ENCODE measurements at places on chromosomes 5 and 9.
A peak's percentile ranks its signal among the peaks of the same experiment; 100 is the strongest.

- peak; percentile 59 for DNase-seq
These were observed 85.2 kb downstream of the ARSB start for GRCh38 chr5:78899922-78900362.

GRCh38 chr9:36959681-36960574 lies 74.1 kb downstream of the PAX5 start:
- no peak for DNase-seq

DNA sequence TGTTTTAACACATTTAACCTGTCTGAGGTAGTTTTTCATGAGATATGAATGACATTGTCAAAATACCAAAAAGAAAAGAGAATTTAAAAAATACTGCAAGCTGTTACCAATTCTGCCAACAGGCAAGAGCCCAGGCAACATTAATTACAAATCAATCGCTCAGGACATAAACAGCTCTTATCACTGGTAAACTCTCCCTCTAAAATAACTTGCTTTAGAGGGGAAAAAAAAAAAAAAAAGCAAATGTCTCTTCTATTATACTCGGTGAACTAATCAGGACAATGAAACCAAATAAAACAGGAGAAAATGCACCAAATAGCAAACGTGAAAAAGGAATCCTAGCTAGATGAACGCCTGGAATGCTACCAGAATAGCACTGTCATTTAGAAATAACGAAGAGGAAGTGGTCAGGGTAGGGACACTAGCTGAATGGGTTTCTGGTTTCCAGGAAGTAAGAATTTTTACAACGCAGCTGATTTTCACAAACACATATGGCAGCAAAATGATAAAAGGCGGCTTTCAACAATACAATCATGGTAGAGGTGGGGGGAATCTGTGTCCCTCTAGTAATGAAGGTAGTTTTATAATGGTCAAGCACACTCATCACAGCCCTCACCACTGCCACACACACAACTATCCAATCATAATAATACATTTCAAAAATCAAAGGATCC lies 94.9 kb downstream of the DENND1A start:
- DNase-seq, result no peak

DNA sequence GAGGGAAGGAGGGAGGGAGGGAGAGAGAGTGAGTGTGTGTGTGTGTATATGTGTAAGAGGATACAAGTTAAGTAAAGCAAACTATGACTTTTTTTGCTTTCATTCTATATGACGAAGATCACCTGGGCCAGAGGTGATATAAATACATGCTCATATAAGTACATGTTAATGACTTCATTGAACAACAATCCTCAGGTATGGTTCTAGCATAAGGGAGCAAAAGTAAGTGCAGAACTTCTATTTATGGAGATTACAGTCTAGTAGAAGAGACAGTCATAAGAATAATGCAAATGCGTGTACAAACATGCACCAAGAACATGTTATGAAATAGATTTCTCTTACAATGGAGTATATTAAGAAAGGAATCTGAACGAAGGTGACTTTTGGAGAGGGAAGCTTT lies 1804.0 kb downstream of the MAT2B start:
- DNase-seq, result no peak

DNA sequence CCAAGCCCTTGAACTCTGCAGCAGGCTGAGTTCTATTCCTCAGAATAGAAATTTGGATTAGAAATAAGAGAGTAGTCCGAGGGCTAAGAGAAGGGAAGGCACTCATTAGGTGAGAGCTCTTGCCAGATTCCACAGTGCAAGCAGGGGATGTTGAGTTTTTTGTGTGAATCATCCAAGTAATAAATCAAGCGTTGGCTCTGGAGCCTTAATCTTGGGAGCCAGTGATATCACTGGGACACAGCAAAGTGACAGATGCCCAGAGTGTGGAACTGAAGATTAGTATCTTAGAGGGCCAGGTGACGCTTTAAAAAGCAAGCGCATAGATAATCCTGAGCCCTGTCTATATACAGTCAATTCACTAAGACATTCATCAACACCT lies 60.3 kb downstream of the FOXD1 start:
- no peak for DNase-seq

DNA sequence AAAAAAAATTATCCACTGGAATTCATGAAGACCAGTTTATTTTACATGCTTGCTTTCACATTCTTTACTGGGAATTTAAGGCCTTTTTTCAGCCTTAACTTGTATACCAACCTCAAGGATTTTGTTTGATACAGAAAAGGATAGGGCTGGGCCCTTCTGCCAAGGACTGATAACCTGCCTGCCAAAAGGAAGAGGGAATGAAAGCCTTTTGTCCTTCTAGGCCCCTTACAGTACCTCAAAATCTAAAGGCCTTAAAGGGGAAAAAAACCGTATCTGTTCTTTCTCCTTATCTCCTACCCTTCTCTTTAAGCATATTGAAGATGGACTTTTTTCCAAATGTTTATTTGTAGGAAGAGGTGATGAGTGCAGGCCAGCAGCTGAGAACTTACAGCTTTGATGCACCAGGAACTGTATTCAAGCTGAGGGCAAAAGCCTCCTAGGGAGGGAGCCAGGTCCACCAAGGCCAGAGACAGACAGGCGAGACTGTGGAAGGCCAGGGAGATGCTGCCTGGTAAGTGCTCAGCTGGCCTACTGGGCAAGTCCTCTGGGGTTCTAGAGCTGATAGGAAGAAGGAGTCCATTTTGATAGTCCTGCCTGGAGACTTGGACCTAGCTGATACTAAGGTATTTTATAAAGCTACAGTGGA lies 31.8 kb downstream of the FAXDC2 start:
- no peak for DNase-seq

- DNase-seq, result no peak
These were observed 306.4 kb downstream of the ZSWIM6 start for GRCh38 chr5:61638476-61638875.

- no peak for DNase-seq
These were observed 92.9 kb upstream of the IER5L start for GRCh38 chr9:129270903-129271431.

DNA sequence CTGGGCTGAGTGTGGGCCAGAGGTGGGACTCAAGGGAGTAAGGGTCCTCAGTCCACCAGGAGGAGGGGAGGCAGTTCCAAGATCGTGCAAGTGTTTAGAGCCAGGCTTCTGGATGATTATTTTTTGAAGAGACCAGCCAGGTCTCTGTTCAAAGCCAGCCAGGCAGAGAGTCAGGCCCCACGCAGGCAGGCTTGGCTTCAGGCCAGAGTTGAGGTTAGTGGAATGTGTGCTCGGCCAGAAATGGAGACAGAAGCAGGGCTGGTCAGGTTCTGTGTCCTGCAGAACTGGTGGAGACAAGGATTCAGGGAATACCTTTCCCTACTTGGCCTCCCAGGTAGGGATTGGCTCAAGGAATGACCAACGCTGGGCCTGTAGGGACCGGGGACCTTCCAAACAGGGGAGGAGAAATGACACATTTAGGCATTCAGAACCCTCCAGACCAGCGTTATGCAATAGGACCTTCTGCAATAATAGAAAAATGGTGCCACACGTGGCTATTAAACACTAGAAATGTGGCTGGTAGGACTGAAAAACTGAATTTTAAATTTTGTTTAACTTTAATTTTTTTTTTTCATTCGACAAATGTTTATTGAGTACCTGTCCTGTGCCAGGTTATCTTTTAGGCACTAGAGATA lies 106.2 kb downstream of the CMYA5 start:
- DNase-seq, result no peak

GRCh38 chr5:139746691-139747582 lies 48.7 kb upstream of the PSD2 start:
- DNase-seq, result peak; percentile 48

DNA sequence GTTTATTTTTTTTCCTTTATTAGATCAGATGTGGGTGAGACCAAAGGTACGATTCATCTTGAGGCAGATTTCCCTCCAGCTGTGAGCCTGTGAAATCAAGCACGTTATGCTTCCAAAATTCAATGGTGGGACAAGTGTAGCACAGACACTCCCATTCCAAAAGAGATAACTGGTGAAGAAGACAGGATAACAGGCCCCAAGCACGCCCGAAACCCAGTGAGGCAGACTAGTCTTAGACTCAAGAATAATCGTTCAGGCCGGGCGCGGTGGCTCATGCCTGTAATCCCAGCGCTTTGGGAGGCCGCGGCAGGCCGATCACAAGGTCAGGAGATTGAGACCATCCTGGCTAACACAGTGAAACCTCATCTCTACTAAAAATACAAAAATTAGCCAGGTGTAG lies 36.8 kb upstream of the COL5A1 start:
- DNase-seq, result no peak

DNA sequence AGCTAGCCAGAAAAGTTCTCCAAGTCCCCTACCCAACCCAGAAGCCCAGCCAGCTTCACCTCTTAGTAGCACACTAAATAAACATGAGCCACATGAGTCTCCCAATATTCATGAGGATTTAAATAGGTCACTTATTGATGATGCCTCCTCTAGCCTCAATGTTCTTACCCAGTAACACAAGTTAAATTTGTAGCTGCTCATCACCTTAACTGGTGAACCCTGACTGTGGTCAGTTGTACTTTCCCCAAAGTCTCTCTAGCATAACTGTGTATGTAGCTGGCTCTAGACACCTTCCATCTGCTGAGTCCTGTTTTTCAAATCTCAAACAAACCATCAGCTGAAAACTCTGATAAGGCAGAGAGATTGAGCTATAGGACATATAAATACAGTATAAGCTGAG lies 100.3 kb upstream of the ELAVL2 start:
- DNase-seq, result no peak

DNA sequence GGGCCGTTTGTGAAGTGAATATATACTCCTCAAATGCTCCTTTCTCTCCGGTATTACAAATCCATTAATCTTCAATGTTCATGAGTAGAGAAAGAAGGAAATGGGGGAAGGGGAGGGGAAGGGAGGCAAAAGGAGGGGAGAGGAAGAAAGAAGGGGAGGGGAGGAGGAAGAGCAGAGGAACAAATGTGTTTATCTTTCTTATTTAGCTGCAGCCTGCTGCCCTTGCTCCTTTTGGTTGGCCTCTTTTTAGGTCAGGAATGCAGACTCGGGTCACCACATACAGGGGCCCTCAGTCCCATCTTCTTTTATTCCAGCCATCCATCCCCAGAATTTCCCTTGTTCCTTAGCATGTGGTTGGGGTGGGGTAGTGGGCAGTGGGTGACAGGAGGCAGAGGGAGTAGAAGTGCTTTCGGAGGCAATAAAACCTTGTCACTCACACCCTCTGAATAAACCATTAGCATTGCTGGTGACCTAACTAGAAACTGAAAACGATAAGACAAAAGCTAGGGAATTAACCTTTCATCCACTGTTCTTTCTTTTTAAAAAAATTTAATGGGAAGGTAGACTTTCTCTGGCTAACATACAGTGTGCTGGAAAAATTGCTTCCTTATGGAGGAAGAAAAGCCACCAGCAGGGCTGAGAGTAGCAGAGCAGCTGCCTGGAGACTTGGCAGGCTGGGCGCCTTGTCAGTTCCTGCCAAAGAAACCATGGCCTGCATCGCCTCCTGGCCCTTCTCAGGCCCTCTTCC lies 16.8 kb upstream of the PRLR start:
- DNase-seq, result no peak

DNA sequence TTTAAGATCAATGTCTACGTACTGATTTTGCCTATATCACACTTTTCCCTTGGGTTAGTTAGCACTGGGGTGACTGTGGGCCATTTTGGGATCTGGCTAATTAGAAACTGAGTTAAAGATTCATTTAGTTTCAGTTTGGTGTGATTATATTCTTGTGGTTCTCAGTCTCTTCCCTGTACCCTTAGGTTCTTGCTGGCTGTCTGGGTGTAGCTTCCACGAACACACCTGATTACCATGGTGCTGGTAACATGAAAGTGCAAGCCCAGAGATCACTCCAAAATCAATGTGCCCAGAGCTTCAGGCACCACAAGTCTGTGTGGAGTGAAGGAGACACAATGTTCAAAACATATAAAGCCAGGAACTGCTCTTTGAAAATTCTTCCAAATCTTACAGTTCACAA lies 248.1 kb downstream of the PDE4D start:
- no peak for DNase-seq

GRCh38 chr9:130183133-130183762 lies 11.0 kb downstream of the NCS1 start:
- no peak for DNase-seq

DNA sequence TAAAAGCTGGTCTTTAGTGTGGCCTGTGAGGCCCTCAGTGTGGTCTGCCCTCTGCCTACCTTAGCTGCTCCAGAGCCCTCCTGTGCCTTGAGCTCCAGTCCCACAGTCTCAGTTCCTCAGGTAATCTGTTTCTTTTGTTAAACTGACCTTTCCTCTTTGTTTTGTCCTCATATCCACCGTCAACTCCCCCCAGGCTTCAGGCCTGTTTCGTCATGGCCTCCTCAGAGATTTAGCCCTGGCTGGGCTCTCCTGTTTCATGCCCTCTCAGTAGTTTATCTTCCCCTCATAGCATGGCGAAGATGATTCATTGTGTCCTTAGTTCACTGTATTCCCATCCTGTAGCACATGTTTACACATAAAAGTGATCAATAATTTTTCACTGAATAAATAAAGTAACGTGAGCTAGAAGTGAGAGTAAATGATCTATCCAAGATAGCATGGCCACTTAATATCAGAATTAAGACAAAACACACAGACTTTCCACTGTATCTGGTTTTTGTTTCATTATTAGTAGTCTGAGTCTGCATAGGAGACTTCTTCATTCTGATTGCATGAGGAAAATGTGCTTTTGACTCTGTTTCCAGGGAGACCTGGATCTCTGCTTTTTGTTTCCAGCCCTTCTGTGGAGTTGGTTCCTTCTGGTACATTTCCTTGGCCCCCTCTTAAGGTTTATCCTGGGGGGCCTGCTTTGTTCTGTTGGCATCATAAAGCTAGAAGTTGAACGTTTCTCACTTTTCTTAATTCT lies 70.5 kb downstream of the SNX24 start:
- no peak for DNase-seq

DNA sequence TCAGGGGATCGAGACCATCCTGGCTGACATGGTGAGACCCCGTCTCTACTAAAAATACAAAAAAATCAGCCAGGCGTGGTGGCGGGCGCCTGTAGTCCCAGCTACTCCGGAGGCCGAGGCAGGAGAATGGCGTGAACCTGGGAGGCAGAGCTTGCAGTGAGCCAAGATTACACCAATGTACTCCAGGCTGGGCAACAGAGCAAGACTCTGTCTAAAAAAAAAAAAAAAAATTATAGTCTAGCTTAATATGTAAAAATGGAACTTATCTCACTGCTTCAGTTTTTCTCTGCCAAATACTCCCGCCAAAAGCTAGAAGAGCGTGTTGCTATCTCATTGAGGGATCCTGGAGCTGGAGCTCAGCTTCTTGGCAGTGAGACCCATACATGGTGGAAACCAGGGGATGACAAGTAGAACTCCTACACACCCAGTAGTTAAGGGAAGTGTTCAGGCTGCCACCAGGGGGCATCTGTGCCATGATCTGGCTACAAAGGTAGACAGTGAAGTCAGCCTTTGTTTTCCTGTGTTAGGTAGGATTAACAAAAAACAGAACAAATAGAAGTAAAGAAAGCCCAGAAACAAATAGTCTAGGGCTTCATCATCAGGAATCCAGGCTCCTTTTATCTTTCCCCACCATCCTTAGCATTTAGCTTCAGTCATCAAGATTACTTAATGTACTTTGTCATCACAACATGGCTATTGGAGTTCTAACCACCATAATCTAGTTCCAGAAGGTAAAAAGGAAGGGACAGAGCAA lies 33.6 kb upstream of the GLIPR2 start:
- peak; percentile 50 for DNase-seq

- no peak for DNase-seq
These were observed 82.1 kb downstream of the SLF1 start for GRCh38 chr5:94700592-94700991.
